ENCODE measurements at places on chromosomes 2 and 18. TPM values are rescaled to one million over a fixed set of nuclear protein-coding genes. Genes with fewer than 3 reads are reported as not detected.
A peak's percentile ranks its signal among the peaks of the same experiment; 100 is the strongest.

PLGLB2 gene
- 13.7 TPM for total RNA-seq

FAM124B gene
- 0.17 TPM for total RNA-seq

MARCHF4 gene
- 0.13 TPM for total RNA-seq

BMP10 gene
- 0.27 TPM for total RNA-seq

PIEZO2 gene
- 77.5 TPM for total RNA-seq

- peaks cover 7% of the 10 kb centered on the region for H3K4me1 ChIP-seq
- DNase-seq: peak; percentile 84
- no peaks in the 10 kb centered on the region for H3K27me3 ChIP-seq
Observed at GRCh38 chr2:25228848-25229278, 60.5 kb upstream of the POMC start.

- no peaks in the 10 kb centered on the region for H3K27me3 ChIP-seq
- DNase-seq: no peak
- no peak overlapping the region for H3K4me3 ChIP-seq
- no peaks in the 10 kb centered on the region for H3K36me3 ChIP-seq
Observed at GRCh38 chr2:8152392-8153257, 529.2 kb upstream of the ID2 start.

GRCh38 chr18:24602201-24602600 lies 141.8 kb downstream of the HRH4 start:
- H3K36me3 ChIP-seq: no peaks in the 10 kb centered on the region
- no peak overlapping the region for H3K27ac ChIP-seq
- H3K4me3 ChIP-seq: no peak overlapping the region
- peaks cover 10% of the 10 kb centered on the region for H3K27me3 ChIP-seq

GRCh38 chr2:210842896-210843295 lies 286.5 kb downstream of the CPS1 start:
- no peaks in the 10 kb centered on the region for H3K27me3 ChIP-seq
- no peak overlapping the region for H3K27ac ChIP-seq
- no peaks in the 10 kb centered on the region for H3K4me1 ChIP-seq

GRCh38 chr2:12094134-12094533 lies 347.7 kb downstream of the LPIN1 start:
- no peak overlapping the region for H3K4me3 ChIP-seq
- DNase-seq: no peak
- no peak overlapping the region for H3K27ac ChIP-seq
- no peaks in the 10 kb centered on the region for H3K27me3 ChIP-seq
- H3K36me3 ChIP-seq: no peaks in the 10 kb centered on the region
- H3K4me1 ChIP-seq: no peaks in the 10 kb centered on the region

DNA sequence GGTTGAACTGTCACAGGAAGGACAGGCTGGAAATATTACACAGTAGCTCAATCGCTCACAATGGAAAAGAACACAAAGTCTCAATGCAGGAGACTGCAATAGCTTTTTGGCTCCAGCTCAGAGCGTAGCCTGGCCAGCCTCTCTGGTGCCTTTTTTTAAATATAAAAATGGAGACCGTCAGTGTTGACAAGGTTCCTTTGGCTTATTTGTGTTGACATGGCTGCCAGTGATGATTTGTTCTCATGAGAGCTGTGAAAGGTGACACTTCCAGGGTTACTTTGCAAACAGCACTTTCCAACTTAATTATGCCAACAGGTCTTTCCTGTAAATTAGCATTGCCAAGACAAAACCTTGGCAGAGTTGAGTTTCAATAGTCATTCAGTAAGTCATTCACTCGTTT lies 70.8 kb downstream of the KCNE4 start:
- no peak overlapping the region for H3K27ac ChIP-seq
- no peak for DNase-seq
- H3K36me3 ChIP-seq: no peaks in the 10 kb centered on the region
- H3K4me3 ChIP-seq: no peak overlapping the region

GRCh38 chr2:65256054-65256453 lies 28.4 kb downstream of the ACTR2 start:
- no peak overlapping the region for H3K27ac ChIP-seq
- no peaks in the 10 kb centered on the region for H3K27me3 ChIP-seq
- no peak for DNase-seq
- no peak overlapping the region for H3K4me3 ChIP-seq
- H3K4me1 ChIP-seq: no peaks in the 10 kb centered on the region
- H3K36me3 ChIP-seq: no peaks in the 10 kb centered on the region

DNA sequence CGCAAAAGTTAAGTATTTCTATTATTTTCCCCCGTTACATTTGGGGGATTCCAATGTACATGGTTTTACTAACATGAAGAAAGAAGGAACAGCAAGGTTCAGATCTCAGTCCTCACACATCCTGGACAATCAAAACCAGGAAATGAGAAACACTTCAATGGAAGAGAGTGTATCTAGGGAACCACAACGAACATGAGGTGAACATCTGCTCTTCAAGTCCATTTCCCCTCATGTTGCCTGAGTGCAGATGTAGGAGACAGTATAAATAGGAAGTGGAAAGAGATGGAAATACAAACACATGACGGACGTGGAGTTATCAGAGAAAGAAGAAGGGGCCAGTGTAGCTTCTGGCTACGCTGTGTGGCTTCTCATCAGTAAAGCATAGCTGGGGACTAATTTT lies 52.6 kb downstream of the CHN1 start:
- no peak overlapping the region for H3K27ac ChIP-seq
- no peaks in the 10 kb centered on the region for H3K36me3 ChIP-seq
- no peaks in the 10 kb centered on the region for H3K4me1 ChIP-seq
- no peak overlapping the region for H3K4me3 ChIP-seq
- no peak for DNase-seq

- H3K36me3 ChIP-seq: no peaks in the 10 kb centered on the region
- H3K4me1 ChIP-seq: peaks cover 18% of the 10 kb centered on the region
- peak overlapping the region; percentile 88 for H3K27ac ChIP-seq
Observed at GRCh38 chr2:15562354-15563031, 1.4 kb upstream of the NBAS start.

DNA sequence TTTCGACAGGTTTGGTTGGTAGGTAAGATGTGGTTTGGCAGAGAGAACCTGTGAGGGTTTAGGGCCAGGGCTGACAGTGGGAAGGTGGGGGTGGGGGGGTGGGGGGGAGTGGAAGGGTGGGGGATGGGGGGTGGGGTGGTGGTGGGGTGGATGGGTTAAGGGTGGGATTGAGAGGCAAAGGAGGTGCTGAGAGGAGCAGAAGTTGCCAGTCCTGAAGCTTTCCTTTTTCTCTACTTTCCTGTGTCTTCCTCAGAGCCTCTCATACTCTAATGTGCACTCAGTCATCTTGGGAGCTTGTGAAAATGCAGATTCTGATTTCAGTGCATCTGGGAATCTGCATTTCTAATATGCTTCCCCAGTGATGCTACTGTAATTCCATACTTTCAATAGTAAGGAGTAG lies 21.0 kb downstream of the MAP4K4 start:
- H3K4me3 ChIP-seq: no peak overlapping the region
- H3K27ac ChIP-seq: no peak overlapping the region
- DNase-seq: no peak

DNA sequence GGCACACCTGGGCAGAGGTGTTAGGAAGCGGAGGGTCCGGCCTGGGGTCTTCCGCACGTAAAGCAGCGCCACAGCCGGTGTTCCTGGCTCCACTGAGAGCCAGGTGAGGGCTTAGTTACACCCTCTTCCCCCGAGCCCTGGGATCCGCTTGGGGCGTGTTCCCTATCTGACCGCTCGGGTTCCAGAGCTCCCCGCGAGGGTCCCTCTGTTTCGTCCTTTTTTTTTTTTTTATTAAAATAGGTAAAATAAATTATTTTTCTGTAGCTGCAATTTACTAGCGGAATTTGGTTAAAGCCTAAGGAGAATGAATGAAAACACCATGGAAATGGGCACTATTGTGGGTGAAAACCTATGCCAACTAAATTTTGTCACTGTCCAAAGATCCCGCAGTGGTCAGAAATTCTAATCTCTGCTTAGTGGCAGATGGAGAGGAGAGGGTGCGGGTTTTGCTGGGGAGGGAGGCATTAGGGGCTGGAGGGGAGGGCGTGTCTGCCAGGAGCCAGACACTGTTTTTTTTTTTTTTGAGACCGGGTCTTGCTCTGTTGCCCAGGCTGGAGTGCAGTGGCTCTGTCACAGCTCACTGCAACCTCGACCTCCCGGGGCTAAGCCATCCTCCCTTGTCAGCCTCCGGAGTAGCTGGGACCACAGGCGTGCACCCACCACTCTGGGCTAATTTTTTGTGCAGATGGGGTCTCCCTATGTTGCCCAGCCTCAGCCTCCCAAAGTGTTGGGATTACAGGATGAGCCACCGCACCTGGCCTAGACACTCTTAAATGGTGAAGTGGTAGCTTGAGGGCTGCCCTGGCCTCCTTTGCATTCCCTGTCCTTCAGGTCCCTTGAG lies 834 bp downstream of the PDCL3 start:
- no peaks in the 10 kb centered on the region for H3K36me3 ChIP-seq
- peaks cover 10% of the 10 kb centered on the region for H3K4me1 ChIP-seq
- H3K27ac ChIP-seq: peak overlapping the region; percentile 91
- no peaks in the 10 kb centered on the region for H3K27me3 ChIP-seq
- peak overlapping the region; percentile 65 for H3K4me3 ChIP-seq
- no peak for DNase-seq

DNA sequence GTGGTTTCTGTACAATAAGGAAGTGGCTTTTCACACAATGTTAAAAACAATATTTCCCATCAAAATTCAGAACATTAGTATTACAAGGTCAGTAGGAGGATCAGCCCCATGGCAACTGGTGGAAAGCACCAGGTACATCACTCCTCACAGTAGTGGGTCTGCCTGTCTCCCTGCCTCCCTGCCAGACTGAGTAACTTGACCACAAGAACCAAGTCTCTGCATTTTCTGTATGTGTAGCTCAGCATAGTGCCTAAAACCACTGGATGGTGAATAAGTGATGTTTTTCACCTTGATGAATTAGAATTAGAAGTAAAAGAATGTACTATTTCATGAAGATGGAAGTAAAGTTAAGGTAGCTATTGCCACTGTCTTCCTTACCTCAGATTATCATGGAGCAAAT lies 4.1 kb upstream of the WDR7 start:
- no peak overlapping the region for H3K4me3 ChIP-seq
- no peaks in the 10 kb centered on the region for H3K27me3 ChIP-seq
- H3K4me1 ChIP-seq: no peaks in the 10 kb centered on the region

DNA sequence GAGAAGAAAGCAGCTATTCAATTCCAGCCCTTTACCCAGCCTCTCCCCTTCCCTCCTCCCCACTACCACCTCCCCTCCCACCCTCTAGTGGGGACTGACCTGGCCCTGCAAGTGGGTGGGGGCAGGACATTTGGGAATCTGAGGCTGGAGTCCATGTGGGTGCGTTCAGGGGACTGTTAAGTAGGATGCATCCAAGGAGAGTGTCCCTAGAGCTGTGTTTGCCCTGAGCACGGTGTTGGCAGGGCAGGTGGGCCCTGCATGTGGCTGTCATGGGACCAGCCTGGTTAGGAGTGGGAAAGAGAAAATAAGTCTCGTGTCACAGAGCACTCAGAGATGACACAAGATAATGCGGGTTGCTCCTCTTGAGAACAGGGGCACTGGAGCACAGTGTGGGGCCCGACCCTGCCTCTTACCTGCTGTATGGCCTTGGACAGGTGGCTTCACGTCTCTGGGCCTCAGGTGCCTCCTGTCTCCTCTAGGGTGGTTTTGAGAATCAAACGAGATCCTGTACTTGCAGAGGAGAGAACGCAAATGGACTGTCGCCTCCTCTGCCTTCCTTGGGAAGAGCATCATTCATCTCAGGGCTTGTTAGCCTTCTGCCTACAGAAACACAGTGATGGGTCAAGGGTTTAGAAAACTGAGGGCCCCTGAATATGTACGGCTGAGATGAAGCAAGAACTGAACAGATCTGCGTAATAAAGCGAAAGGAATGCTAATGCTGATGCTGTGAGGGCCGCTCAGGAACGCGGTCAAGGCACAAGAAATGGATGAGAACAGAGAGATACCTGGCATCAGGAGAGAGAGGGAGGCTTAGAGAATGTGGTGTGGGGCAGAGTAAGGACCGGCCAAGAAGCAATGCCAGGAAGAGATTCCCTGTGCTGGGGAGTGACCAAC lies 187.7 kb upstream of the HAAO start:
- peak overlapping the region; percentile 90 for H3K27ac ChIP-seq
- no peak for DNase-seq
- H3K4me1 ChIP-seq: peaks cover 50% of the 10 kb centered on the region
- no peaks in the 10 kb centered on the region for H3K27me3 ChIP-seq
- H3K36me3 ChIP-seq: no peaks in the 10 kb centered on the region

DNA sequence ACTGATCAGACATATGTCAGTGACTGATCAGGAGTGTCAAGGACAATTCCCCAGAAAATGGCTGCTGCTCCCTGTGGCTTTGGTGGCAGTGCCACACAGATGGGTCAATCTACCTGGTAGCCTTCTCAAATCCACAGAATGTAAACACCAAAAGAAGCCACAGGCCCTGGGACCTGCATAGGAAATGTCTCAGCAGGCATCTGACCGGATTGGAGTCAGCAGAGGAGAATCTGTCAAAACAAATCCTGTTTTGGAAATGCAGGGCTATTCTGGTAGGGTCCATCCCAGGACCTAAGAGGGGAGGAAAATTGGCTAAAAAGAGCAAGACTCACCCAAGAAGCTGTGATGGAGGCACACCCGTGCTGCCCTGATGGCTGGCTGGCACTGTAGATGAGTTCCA lies 189.7 kb downstream of the TMEM247 start:
- H3K4me1 ChIP-seq: peaks cover 3% of the 10 kb centered on the region
- no peak for DNase-seq
- no peaks in the 10 kb centered on the region for H3K27me3 ChIP-seq
- H3K27ac ChIP-seq: no peak overlapping the region
- H3K36me3 ChIP-seq: no peaks in the 10 kb centered on the region

DNA sequence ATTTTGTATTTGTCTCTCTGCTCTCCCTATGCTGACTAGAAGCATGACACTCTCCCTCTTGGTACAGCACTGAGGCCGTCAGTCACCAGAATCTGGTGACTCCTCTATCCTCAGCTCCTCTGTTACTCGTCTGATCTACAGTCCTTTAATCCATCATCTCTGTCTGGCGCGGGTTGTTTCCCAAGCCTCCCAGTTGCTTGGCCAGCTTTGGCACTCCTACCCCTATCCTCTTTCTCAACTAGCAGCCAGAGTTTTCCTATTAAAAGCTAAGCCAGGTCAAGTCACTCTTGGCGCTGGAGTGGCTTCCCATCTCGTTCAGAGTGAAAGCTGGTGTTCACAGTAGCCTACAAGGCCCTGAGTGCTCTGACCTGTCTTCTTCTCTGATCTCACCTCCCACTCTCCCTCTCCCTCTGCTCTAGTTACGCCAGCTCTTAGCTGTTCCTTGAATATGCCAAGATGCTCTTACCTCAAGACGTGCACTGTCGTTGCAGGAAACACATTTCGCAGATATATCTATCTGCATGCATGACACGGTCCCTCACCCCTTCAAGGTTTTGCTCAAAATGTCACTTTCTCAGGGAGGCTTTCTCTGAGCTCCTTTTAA lies 41.8 kb upstream of the PSME4 start:
- no peak overlapping the region for H3K27ac ChIP-seq
- H3K36me3 ChIP-seq: no peaks in the 10 kb centered on the region
- H3K4me1 ChIP-seq: peaks cover 14% of the 10 kb centered on the region
- H3K4me3 ChIP-seq: no peak overlapping the region
- no peaks in the 10 kb centered on the region for H3K27me3 ChIP-seq
- no peak for DNase-seq

Measured in hepatocyte (in vitro differentiated cells).